Stimulated activated CD8-positive, alpha-beta memory T cell treated with anti-CD3 and anti-CD28 coated beads, Interleukin-4, amount 100 ng/mL, for 24 hours (primary cell): ENCODE measurements at places on chromosomes 5 and 9.

- DNase-seq, result no peak
Observed at GRCh38 chr5:2201421-2201820, 318.7 kb upstream of the IRX4 start.

GRCh38 chr5:53568401-53568800 is 8.0 kb downstream of the NDUFS4 start:
- no peak for DNase-seq

- no peak for DNase-seq
Observed at GRCh38 chr5:82861701-82862100, 215.5 kb downstream of the TMEM167A start.

GRCh38 chr9:13447843-13448422 is 168.4 kb upstream of the MPDZ start:
- DNase-seq, result no peak

DNA sequence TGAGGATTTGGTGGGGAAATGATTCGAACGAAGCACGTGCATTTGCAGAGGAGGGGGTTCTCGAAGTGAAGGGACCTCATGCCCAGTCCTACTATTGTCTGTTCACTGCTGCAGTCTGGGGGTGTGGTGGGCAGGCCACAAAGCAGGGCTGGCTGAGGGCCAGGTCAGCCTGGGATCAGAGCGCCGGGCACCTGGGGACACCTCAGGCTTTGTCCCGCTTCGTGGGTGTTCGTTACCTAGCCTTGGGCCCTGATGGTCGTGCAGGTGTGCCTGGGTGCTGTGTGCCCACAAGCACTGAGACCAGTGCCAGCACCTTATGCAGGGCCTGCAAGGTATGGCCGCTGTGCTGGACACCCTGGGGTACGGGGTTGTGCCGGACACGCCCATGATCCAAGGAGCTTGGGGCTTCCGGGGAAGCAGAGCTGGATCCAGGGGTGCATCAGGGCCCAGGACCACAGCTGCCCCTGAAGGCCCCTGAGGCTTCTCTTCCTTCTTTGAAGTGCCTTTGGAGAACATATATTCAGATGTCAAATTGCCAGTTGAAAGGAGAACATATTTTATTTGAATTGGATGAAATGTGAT is 80.6 kb downstream of the COL5A1 start:
- no peak for DNase-seq

GRCh38 chr5:134100283-134101091 is 14.0 kb upstream of the TCF7 start:
- peak; percentile 70 for DNase-seq

- DNase-seq, result no peak
Observed at GRCh38 chr9:117775591-117775990, 71.4 kb downstream of the TLR4 start.

DNA sequence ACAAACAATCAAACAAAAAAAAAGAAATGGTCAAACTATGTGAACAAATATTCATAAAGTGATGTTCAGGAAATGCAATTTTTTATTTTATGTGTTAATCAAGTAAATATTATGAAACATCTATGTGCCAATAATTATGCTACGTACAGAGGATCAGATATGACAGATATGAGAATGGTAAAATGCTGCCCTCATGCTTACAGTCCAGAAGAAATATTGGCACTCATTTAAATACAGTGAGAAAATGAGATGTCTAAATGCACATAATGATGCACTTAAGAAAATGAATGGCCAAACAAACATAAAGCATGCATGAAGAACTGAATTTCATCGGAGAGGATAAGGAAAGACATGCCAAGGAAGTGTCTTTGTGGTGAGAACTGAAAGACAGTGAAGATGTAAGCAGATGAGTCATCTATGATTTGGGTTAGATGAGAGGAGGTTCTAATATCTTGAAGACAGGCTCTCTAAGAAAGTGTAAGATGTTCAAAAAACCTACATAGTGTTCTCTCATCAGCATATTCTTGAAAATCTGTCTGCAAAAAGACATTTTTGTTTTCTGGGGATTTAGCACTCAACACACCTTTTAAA is 1231.1 kb upstream of the ACO1 start:
- no peak for DNase-seq

- no peak for DNase-seq
Observed at GRCh38 chr9:109802491-109802890, 22.5 kb downstream of the PALM2AKAP2 start.

- DNase-seq, result no peak
Observed at GRCh38 chr5:78972654-78973428, 12.3 kb downstream of the ARSB start.

- DNase-seq, result no peak
Observed at GRCh38 chr5:147403651-147404640, 105.9 kb downstream of the DPYSL3 start.

GRCh38 chr5:151414536-151414935 is 32.9 kb upstream of the SLC36A1 start:
- no peak for DNase-seq

- no peak for DNase-seq
Observed at GRCh38 chr5:132087176-132087575, 13.6 kb downstream of the CSF2 start.

DNA sequence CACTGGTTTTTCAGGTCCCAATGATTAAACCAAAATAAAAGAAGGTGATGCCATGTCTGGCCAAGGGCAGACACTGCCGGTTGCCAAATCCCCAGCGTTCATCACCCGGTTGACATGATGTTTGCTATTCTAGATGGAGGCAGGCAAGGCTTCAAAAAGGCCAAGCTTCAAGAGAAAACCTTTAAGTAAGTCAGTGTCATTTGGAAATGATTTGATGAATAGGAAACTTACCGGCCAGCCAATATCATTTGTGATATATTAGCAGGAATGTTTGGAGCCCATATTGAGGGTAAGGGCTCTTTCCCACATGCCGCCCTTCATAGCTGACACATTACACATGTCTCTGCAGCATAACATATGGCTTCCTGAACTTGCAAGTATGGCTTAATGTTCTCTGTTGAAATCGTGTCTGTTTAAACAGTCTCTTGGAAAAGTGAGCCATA is 89.5 kb upstream of the TTC23L start:
- DNase-seq, result no peak

DNA sequence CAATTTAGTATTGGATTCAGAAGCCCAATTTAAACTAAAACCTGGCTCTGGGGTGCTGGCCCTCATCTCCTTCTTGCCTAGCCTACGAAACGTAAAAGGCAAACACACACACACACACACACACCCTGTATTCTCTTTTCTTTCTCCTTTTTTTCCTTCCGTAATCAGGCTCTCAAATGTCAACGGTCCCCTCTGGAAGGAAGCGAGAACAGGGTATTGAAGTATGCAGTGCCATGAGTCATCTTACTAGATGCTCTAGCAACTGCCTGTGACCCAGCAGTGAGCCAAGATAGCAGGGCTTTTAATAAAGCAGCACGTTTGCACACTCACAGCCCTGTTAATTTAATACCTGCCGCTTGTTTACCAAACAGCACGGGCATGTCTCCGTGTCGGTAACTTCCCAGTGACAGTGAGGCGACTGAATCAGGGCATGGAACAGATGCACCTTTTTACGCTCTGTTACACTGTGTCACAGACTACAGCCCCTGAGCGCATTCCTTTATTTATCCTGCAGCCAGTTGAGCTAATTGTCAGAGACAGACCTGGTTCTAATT is 243.8 kb downstream of the BNC2 start:
- no peak for DNase-seq
